ENCODE measurements at places on chromosomes 2 and 18. TPM values are rescaled to one million over a fixed set of nuclear protein-coding genes. Genes with fewer than 3 reads are reported as not detected.

The RAB27B gene
- polyA plus RNA-seq, result 6.0 TPM

GRCh38 chr2:197386242-197386641 lies 48.6 kb downstream of the SF3B1 start:
- no peak for DNase-seq

DNA sequence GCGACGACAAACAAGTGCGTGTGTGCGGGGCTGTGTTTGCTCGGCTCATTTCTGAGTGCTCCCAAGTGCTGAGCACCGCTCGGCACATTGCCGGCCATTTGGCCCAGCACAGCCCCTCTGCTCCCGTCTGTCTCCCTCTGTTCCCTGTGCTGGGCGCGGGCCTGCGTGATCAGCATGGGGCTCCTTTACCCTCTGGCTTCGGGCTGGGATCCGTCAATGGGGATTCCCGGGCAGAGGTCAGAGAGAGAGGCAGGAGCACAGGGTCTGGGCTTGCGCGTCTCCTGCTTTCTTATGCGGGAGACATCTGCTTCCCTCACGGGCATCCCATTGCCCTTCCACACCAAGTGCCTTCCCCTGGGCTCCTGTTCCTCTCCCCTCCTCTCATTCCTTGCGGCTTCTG lies 234.0 kb downstream of the ACKR3 start:
- DNase-seq, result no peak

DNA sequence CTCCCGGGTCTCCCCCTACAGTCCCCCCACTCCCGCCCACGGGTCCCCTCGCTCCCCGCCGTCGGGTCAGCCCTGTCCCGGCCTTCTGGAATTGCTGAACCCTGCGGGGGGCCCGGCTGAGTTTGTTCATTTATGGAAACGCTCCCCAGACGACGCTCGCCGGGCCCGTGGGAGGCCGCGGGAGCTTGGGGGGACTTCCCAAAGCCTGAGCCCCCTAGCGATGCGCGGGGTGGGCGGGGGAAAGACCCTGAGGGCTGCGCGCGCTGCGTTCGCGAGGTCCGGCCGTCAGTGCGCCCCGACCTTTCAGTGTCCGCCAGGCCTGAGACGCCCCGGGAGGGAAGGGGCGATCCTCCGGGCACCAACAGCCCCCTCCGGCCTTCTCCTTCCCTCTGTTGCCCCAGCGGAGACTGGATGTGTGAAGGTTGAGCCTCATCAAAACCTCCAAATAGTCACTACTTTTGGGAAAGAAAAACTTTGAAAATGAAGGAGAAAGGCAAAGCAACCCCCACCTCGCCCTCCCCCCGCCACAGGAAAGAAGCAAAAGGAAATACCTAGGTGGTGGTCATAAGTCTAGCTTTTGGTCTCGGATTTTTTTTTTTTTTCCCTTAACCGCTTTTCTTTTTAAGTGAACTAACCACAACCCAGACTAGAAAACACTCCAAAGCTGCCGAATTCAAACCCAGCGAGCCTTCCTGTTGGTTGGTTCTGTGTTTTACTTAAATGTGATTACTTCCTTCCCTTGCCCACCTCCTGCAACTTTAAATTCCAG lies 509 bp upstream of the CYS1 start:
- no peak for DNase-seq

The MRPL44 gene
- 37.1 TPM for polyA plus RNA-seq

DNA sequence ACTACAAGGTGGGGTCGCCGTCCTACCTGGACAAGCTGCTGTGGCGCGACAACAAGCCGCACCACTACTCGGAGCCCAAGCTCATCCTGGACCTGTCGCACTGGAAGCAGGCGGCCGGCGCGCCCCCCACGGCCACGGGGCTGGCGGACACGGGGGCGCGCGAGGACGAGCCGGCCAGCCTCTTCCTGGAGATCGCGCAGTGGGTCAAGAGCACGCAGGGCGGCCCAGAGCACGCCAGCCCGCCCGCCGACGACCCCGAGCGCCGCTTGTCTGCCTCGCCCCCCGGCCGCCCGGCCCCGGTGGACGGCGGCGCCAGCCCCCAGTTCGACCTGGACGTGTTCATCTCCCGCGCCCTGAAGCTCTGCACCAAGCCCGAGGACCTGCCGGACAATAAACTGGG lies 90.4 kb downstream of the MRO start:
- DNase-seq, result no peak

The ALPG gene
- not detected for polyA plus RNA-seq

The CYP26B1 gene
- 14.8 TPM for polyA plus RNA-seq
